RWPE1 (cell line): ENCODE measurements at places on chromosomes 6 and 20.
A peak's percentile ranks its signal among the peaks of the same experiment; 100 is the strongest.

DNA sequence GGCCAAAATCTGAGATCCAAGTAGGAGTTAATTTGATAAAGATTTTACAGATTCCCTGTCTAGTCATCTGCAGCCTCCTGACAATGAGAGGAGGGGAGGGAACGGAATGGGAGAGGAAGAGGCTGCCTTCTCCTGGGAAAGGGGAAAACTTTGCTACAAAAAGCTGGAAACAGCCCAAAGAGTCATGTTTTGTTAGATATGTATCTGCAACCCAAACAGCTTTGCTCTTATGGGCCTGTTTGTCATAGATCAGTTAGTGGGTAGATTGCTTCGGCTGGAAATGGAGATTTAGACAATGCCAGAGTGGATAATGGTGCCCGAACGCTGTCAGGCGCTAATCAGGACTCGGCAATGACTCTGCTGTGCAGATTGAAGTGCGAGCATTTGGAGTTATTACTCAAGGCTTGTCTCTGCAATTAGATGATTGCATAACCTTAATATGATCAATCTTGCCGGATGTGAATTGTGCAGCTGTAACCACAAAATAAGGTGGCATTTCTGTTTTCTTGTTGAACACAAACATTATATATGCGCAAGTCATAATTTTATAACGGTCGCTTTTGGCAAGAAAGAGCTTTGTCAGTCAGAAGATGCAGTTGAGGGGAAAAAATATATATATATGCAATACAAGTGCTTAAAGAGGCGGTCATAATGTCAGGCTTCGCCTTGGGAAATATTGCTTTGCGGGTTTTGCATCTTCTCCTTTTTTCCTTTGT lies 92.4 kb upstream of the MAFB start:
- DNase-seq, result no peak

DNA sequence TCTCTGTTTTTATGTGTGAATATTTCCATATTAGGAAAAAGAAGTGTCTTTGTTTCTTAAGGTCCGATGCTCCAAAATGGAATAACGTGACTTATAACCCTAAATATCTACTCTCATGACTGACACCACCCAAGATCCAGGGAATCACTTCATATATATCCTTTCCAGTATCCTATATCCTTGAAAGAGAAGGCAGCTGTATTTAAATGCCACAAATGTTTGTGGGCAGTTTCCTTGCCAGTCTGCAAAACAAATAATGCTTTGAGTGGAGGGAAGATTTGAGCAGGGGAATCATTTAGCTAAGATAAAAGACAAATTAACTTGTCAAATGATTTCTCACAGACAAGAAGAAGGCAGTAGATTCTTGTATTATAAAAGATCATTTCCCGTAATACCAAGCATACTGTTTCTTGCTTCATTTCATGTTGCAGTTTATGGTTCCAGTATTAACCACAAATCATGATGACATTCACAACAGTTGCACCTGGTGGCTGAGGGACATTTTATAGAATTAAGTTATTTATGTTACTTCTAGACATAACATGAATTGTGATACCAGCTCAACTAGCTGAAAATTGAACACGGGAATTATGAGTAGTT lies 30.0 kb upstream of the FABP7 start:
- no peak for DNase-seq

DNA sequence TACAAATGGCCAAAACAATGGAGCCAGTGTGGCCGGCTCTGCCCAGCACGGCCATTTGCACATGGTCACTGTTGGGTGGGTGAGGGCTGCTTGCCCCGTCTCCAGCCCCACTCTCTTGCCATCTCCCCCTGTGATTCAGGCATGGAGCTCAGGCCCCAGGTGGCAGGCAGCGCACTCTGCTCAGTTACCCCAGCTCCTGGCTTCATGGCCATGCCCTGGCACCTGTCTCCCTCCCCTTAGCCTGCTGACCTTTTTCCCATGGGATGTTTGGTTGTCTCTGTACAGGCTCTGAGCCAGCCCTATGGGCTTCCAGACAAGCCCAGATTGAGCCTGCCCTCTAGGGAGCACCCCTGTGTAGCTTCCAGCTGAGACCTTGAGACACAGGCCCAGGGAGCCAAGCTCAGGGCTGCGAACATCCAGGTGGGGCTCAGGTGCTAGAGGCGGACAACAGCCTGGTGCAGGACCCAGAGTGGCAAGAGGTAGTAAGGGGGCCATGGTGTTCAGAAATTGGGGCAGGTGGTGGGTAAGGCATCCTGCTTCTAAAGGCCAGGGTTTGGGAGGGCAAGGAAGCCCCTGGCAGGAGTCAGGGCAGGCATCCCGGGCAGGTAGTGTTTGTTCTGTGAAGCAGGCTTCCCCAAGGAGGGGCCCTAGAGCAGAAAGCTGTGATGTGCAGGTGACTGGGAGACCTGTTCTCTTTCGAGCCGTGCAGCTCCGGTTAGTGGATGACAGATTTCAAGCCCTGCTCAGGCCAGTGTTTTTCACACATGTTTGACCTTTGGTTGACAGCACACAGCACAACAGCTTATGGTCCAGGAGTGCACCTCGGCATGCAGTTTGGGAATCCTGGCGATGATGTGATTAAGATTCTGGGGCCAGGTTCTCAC lies 17.7 kb downstream of the SYNJ2 start:
- DNase-seq, result no peak

GRCh38 chr6:155013457-155013876 lies 18.4 kb downstream of the TIAM2 start:
- no peak for DNase-seq

- DNase-seq, result no peak
Observed at GRCh38 chr20:44200371-44200770, 10.2 kb downstream of the OSER1 start.

DNA sequence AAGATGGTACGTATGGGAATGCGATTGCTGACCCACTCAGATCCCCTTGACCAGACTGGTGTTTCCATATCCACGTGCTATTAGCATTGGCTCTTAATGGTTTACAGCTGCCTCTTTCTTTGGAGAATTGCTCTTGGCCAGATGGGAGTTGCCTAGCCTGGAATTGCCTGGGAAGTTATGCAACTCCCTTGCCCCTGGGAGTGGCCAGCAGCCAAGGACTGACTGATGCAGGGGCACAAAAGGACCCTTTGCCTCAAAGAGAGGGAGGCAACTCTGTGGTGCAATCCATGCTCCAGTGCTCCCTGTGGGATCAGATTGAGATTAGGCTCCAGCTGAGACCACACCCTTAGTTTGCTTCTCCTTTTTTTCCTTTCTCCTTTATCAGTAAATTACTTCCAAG lies 203.5 kb upstream of the JAG1 start:
- DNase-seq, result no peak

DNA sequence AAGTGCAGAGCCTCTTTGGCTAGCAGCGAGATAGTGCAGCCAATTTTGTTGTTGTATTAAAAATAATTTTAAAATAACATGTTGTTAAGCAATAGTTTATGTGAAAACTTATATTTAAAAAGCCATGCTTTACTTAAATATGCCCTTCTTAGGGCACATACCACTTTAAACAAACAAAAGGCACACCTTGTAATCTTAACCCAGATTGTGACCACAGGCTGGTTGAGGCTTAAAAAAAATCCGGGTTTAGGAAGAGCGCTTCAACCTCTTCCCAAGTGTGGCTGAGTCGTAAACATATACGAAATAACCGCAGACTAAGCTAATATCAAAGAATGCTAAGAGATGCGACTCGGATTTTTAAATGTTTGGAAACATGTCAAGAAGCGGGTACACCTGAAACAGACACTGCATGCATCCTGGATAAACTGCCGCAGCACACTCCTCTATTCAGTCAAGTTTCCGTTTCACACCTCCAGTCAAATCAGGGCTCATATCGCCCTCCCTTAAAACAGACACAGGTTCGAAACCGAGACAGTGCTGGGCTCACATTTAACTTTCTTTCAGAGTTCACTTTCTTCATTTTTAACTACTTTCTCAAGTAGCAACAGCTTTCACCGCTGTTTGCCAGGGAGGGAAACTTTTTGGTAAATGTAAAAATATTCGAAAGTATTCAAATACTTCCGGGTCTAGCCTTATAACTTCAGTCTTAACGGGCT lies 1.5 kb downstream of the DEK start:
- no peak for DNase-seq

DNA sequence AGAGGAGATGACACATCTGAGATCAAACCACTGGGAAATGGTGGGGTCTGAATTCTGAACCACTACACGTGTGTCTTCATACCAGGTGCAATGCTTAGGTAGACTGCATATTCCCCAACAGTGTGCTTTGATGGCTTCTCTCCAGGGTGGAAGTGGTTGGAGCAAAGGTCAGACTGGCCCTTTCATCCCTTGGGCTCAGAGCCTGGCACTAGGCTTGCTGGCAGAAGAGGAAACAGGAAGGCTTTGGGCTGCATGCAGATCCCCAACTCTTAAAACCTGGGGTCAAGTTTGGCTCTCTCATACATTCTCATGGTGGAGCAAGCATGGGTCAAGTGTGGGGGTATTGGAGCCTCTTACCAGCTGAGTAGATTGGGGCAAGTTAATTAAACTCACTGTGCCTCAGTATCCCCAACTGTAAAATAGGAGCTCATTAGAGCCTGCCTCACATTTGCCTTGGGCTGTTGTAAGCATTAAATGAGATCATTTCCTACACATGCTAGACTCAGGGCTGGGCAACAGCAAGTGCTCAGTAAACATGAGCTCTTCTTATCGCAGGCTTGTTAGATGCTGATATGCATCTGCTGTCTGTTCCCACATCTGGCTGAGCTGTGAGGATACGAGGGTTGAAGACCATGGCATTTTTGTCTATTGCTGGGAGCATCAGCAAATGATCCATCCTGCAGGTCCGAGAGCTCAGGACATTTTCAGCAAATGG lies 51.6 kb upstream of the FAM83D start:
- DNase-seq, result no peak

GRCh38 chr20:2752567-2753460 lies 47.6 kb downstream of the CPXM1 start:
- peak; percentile 44 for DNase-seq

DNA sequence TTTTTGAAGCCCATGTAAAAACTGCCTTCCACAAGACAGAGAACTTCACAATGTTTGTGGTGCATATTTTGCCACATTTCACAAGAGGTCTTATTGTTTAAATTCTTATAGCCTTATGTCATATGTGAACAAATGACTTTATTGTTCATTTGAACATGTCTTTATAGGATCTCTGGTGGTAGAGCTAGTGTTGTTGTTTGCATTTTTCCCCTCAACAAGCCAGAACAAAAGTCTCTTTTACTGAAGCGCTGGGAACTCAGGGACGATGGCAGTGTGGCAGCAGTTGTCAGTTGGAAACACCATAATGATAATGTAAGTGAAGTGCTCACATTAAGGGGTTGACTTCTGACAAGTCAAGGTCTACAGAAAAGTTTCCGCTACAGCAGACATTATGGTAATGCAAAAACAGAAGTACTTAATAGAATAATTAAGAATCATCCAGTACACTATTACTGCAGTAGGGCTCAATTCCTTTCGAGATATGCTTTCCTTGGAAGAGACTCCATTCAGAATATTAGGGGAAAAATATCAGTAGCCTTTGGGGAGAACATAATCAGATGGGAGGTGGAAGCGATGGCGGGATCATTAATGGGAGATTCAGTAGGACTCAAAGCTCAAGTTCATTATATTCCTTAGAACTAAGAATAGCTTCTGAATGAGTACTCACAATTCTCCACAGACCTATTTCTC lies 180.0 kb downstream of the GJA10 start:
- DNase-seq, result no peak

- no peak for DNase-seq
Observed at GRCh38 chr6:128316258-128316929, 204.0 kb downstream of the PTPRK start.

DNA sequence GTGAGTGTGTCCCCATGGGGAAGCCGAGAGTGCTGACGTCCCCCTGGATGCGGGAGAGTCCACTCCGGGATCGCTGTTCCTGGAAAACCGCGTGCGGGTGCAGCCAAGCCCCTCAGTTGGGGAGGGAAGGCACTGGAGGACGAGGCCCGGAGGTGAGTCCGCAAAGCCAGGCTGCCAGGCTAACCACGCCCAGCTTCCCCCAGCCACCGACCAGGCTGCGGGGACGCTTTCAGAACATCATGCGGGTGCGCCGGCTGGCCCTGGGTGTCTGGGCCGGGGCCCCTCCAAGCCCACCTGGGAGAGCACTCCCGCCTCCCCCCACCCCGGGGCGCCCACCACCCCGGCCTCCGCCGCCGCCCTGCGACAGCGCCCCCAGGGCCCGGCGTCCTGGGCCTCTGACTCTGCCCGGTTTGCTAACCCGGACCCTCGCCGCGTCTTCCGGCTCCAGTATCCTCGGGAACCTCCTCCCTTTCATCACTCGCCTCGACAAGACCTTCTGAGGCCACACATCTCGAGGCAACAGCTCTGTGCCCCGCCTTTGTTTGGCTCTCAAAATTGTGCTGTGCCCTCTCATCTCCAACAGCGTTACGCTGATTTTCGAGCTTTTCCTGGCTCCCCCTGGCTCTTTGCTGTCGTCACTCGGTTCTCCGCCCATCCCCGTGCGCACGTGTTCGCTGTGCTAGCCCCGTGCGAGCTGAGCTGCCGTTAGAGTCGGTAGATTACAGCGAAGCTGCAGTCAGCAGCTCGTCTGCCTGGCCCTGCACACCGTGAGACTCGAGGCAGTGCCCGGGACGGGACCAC lies 47.1 kb upstream of the ENTPD6 start:
- peak; percentile 20 for DNase-seq

GRCh38 chr20:46060301-46060881 lies 29.4 kb downstream of the NCOA5 start:
- DNase-seq, result no peak

DNA sequence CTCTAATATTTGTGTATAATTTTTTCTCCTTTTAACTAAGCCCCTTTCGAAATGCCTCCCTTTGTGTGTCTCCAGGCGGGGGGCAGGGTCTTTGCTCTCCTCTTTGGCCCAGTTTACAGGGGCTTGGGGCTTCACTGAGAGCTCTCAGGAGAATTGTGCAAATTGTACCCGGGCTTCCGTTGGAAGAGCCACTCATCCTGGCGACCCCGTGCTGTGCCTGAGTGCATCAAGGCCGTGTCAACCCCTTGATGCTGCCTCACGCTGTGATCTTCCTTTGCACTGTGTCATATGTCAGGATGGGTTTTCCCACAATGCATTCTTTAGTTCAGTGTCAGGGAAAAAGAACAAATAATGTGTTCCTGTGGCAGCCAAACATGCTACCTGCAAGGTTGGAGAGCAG lies 118.0 kb upstream of the POU3F2 start:
- DNase-seq, result no peak

DNA sequence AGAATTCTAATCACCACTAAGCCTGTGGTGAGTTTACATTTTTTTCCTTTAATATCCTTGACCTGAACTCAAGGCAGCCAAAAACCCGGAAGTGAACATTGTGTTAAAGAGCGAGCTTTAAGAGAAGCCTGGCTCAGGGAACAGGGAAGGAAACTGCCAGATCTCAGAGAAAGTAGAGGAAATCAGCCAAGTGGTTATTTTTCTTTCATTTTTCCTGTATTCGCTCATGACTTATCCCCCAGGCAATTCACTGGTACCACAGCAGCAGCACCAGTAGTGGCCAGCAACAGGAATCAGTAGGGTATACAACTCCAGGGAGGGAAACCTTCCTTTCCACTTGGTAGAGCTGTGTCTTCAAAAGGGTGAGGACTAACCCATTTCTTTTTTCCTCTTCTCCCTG lies 89.6 kb upstream of the HMGCLL1 start:
- DNase-seq, result no peak
